ENCODE measurements at places on chromosomes 12 and 14.

DNA sequence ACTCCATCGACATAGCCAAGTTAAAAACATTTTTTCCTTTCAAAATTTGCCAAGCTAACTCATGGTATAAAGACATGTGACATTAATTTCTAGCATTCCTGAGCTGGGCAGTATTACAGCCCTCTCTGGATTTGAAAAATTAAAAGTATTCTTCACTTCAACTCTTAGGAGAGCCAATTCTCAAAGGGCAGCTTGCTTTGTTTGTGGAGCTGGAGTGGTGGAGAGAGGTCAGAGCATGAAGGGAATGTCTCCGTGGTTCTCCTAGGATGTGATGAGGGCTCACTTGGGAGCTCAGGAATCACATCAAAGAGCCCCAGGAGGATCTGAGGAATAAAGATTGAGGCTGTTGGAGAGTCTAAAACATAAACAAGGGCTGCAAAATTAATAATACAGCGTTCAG is 46.9 kb upstream of the RGS6 start:
- ATAC-seq: no peak

DNA sequence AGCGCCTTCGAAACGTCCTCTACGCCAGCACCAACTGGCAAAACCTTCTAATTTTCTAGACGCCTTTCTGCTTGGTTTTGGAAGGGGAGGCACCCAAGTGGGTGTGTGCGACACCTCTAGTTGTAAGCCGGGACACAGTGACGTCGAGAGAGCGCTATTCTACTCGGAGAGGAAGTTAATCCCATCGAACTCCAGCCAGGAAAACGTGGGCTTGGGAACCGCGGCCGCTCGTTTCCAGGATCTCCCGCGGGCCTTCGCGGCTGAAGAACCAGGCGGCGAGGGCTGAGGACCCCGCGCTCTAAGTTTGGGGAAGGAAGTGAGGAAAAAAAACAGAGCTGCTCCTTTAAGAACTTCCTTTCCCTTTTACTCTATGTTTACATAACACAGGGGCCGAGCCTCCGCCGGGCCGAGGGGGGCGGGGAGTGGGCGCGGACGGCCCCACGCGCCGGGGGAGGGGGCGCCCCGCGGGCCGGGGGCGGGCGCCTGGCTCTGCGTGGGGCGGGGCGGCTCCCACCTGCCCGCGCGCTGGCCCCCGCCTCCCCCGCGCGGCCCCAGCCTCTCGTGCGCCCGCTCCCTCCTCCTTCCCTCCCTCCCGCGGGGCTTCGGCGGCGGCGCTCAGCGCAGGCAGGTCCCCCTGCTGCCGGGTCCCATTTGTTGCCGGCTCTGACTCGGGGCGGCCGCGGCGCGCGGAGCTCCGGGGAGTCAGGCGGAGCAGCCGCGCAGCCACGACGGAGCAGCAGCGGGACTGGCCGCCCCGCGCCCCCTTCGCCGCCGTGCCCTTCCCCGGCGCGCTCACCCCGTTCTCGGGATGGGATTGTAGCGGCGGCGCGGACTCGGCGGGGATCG is at the start of gene PELI2:
PELI2 (plus strand) TSS at position 647 of the 846 bp plus-strand sequence. CDS start 250 bp downstream, outside the sequence.
- ATAC-seq: peak; percentile 56

- no peak for ATAC-seq
Observed at GRCh38 chr12:95085612-95086011, 12.2 kb upstream of the NR2C1 start.

GRCh38 chr12:96171905-96172304 is 22.3 kb upstream of the ELK3 start:
- no peak for ATAC-seq

GRCh38 chr14:104732931-104733681 is 9.1 kb downstream of the ADSS1 start:
- ATAC-seq: no peak

DNA sequence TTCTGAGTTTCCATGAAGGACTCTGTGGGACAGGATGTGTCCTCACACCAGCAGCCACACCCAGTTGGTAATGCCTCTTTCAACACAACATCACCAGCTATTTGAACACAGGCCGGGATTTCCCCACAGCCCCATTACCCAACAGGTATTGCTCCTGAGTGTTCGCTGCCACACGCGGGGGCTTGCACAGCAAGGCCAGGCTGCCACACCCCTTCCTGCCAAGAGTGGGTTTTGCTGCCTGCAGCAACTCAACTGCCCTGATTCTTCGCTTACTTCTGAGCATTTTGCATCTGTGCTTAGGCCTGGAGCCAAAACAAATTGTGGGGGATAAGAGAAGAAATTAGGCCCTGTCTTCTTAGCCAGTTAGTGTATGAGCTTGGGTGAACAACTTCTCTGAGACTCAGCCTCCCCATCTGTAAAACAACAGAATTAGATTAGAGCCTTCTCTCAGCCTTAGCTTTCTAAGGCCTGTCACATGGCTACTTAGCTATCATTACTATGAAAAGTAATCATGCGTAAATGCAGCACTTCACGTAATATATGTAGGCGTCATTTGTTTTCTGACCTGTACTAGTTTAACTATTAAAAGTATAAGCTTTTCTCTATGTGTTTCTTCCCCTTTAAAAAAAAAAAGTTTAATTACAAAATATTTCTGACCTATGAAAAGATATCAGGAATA is 20.0 kb downstream of the CKAP4 start:
- no peak for ATAC-seq

DNA sequence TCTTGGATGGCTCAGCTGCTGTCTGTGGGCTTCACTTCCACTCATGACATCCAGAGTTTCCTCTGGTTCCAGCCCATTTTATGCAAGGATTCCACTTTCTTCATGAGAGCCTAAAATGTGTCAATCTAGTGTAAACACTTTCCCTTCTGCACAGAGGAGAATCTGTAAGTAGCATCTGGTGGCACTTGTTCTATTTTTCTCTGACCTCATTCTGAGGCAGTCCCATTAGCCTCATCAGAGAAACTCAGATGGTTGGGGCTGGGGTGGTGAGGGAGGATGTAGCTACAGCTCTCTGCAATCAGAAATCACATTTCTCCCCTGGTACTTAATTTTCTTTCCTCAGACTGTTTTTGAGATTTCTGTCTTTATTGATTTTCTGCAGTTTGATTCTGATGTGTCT is 81.6 kb downstream of the PRMT8 start:
- no peak for ATAC-seq

DNA sequence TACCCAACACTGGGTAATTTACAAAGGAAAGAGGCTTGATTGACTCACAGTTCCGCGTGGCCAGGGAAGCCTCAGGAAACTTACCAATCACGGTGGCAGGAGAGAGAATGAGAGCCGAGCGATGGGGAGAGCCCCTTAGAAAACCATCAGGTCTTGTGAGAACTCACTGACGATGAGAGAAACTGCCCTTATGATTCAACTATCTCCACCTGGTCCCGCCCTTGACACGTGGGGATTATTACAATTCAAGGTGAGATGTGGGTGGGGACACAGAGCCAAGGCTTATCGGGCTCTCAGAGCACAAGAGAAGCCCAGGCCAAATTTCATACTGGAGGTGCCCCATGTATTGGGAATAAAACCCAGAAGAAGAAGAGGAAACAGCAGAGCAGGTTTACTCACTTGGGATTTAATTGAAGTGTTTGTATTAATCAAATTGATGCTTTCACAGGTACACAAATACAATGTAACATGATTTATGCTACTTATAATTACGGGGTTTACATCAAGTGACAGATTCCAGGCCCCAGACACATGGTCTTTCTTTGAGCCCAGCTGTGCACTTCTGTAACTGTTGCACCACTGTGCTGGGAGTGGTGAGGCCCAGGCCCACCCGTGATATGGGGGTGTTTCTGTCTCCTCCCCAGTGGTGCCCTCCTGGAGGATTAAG is 8.2 kb upstream of the CCDC85C start:
- ATAC-seq: no peak

DNA sequence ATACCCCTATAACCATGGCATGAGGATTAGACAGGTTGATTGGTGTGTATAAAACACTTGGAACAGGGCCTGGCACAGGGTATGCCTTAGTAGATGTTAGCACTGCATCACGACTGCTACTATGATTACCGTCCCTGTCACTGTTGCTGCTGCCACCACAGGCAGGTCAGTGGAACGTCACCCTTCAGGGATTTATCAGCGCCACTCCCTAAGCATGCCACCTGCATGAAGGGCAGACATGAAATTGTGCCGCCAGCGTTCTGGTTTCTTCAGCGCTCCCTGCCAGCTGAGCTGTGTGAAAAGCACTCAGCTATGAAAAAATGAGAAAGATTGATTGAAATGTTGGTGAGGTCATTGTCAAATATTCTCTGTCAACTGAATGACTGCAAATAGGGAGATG is 477.0 kb downstream of the DPF3 start:
- ATAC-seq: no peak

DNA sequence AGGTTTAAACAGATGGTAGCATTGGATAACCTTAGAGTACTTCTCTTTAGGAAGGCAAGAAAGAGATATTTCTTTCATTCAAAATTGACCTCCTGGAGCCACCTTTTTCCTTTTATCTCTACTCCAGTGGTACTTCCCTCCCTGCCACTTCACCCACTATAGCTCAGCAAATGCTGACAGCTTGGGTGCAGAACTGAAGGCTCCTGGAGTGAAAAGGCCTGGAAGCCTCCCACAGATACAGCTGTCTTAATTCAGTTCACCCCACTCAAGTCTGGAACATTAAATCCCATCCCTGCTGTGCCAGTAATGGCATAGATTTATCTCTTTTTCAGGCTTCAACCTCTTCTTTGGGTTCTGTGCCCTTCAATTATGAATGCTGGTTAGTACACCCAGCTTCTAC is 140.3 kb downstream of the NEDD1 start:
- ATAC-seq: no peak

DNA sequence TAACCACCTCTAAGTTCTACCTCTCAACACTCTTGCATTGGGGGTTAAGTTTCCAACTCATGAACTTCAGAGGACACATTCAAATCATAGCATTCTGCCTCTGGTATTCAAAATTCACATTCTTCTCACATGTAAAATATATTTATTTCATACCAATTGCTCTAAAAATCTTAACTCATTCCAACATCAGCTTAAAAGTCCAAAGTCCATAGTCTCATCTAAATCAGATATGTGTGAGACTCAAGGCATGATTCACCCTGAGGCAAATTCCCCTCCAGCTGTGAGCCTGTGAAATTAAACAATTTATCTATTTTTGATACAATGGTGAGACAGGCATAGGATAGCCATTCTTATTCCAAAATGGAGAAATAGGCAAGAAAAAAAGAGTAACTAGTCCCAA is 214.0 kb downstream of the RGS6 start:
- no peak for ATAC-seq

DNA sequence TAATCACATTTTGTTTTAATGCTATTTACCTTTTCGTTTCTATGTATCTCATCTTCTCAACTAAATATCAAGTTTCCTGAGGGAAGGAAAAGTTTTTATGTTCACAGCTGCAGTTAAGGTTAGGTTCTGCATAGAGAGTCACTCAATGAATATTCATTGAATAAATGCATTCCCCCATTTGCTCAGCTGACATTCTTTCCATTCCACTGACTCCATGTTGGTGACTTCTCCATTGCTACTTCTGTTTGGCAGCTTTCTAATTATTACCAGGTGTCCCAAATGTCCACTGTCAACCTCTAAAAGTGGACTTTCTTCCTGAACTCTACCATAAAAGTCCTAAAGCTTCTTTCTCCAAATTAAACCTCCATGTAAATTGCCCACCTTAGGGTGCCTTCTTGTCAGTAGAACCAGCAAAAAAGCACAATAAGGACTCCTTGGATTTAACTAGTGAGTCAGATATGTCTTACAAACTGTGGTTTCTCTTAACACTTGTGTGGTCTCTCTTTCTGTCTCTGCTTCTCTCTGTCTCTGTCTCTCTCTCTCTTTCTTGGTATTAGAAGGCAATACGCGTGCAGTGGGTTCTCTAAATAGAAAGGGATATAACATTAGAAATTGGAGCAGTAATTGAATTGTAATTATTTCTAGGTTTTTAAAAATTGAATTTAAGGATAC is 85.9 kb downstream of the TMEM117 start:
- peak; percentile 30 for ATAC-seq

- ATAC-seq: no peak
Observed at GRCh38 chr14:81187832-81188522, 32.8 kb downstream of the GTF2A1 start.

DNA sequence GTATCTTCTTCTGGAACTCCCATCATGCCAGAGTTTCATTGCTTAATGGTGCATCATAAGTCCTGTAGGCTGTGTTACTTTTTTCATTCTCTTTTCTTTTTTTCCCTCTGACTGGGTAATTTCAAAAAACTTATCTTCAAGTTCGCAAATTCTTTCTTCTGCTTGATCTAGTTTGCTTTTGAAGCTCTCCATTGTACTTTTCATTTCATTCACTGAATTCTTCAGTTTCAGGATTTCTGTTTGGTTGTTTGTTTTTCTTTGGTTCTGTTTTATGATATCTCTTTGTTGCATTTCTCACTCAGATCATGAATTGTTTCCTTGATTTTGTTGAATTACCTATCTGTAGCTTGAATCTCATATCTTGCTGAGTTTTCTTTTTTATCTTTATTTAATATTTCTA is 83.3 kb upstream of the PRMT8 start:
- ATAC-seq: no peak

GRCh38 chr14:26963711-26964110 is 365.9 kb upstream of the NOVA1 start:
- no peak for ATAC-seq

DNA sequence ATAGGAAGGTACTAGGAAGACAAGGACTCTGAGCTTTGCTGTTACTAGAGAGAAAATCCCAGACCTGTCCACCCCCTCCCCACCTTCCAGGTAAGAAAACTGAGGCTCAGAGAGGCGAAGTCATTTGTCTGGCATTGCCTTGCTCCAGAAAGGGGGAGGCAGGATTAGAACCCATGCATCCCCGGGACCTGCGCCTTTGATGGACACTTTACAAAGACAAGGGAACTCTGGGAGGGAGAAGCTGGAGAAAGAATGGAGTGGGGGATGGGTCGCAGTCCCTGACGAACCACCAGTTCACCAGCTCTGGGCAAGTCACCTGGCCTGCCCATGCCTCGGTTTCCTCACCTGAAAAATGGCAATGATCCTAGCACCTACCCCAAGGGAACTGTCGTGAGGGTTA is 10.8 kb downstream of the TRPV4 start:
- ATAC-seq: no peak

DNA sequence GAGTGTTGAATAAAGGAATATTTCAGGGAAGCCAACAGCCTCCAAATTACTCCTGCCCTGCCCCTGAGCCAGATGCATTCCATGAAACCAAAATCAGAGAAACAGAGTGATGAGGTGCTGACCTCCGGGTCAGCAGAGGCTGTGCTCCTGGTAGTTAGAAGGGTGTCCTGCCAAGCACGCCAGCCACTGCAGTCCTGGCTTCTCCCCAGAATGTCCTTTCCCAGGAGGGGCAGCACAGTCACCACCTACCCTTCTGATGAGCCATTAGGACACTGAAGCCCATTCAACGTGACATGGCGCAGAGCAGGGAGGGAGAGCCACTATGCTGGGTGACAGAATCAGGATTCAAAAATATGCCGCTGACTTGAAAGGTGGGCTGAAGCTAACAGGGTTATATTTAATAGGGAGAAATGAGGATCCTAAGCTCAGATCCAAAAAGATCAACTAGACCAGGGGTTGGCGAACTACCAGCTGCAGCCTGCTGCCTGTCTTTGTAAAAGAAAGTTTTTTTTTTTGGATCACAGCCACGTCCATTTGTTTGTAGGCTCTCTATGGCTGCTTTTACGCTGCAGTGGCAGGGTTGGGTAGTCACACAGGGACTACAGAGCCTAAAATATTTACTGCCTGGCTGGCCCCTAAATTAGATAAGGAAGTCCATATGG is 34.5 kb upstream of the PLEK2 start:
- ATAC-seq: no peak

- ATAC-seq: peak; percentile 17
Observed at GRCh38 chr12:34379142-34379541, 356.8 kb downstream of the ALG10 start.

GRCh38 chr12:70847871-70848270 is 72.7 kb downstream of the PTPRR start:
- no peak for ATAC-seq

Data from SK-N-SH treated with all-trans-retinoic acid at 6 μM for 48 hours (cell line).